Renal pelvis (tissue), 12 donors: ENCODE measurements at places on chromosomes 5 and 9. TPM values are rescaled to one million over a fixed set of nuclear protein-coding genes. Genes with fewer than 3 reads are reported as not detected.

The FREM1 gene
- 232 TPM for polyA plus RNA-seq

GRCh38 chr5:36877667-36878391 is 1.3 kb downstream of the NIPBL start:
- no peak for DNase-seq

The FBP2 gene
- 0.16 TPM for polyA plus RNA-seq

- DNase-seq, result peak; percentile 72
These were observed 5.1 kb upstream of the PCDH1 start for GRCh38 chr5:141883184-141883891.

DNA sequence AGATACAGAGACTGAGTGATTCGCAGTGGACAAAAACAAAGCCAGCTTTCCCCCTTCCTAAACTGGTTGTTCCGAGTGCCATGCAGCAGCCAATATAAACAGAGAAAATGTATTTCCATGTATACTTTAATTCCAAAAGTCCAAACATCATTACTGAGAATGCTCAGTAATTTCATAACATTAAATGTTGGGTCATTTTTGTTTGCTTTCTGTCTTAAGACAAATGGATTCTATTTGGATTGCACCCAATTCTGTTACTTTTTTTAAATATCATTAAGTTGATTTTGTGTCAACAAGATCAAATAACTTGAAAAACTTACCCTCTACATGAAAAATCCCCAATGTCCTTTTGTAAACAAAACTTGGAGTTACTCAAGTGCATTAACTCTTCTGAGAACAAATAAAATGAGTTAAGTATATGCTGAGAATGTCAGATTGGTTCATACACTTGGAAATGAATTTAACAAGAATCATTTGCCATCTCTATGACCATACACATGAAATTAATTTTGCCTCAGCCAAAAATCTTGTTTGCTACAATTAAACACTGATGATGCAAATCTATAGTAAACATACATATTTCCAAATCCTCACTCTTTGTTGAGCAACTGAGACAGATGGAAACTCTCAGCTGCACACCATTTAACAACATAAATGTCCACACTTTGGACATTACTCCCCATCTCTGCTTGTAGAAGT is 19.4 kb downstream of the LURAP1L start:
- peak; percentile 65 for DNase-seq

DNA sequence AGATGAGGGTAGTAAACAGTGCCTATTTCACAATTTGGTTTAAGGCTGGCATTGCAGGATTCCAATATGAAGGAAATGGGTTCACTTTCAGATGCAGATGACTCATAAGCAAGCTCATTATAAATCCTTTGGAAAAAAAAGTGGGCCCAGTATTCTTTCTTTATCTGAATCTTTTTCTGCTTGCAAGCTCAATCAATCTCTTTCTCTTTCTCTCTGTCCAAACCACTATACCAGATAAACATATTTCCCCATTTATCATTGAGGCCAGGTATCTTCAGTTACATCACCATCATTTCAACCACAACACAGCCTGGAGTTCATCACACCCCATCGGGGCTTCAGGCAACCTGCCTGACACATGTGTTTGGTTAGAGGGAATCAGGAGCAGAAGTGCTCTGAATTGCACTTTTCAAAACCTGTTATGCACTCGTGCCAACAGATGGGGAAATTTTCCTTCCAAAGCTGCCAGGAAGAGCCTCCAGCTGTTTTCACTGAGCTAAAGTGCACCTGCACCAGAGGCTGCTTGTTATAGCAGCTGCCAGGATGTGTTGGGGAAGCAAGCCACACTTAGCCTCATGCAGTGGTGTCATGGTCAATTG is 30.0 kb upstream of the MAMDC2 start:
- no peak for DNase-seq

The IL13 gene
- not detected for polyA plus RNA-seq

- no peak for DNase-seq
These were observed 41.0 kb upstream of the MTAP start for GRCh38 chr9:21761309-21761901.

The PCDHB12 gene
- 4.5 TPM for polyA plus RNA-seq
